Large intestine (tissue), 12 donors: ENCODE measurements at places on chromosomes 4 and X.

DNA sequence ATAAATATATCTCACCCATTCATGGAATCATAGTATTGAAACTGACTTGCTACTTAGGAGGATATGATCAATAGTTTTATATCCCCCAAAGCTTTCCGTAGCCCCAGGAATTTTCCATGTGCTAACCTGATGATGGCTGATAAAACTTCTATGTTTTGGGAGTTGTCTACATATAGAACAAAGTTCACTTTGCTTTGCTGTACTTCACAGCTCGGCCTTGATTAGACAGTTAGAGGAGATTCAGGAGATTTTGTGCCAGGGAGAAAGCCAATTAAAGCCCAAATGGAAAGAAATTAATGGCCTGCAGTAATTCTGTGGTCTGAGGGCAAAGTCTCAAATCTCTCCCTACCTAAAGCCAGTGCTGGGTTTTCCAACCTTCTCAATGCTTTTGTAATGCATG, 114.9 kb upstream of the SLC34A2 start:
- no peaks in the 10 kb centered on the region for H3K27me3 ChIP-seq
- H3K36me3 ChIP-seq, result no peaks in the 10 kb centered on the region
- peaks cover 5% of the 10 kb centered on the region for H3K4me1 ChIP-seq
- no peak overlapping the region for H3K27ac ChIP-seq
- H3K4me3 ChIP-seq, result no peak overlapping the region
- DNase-seq, result peak; percentile 31

DNA sequence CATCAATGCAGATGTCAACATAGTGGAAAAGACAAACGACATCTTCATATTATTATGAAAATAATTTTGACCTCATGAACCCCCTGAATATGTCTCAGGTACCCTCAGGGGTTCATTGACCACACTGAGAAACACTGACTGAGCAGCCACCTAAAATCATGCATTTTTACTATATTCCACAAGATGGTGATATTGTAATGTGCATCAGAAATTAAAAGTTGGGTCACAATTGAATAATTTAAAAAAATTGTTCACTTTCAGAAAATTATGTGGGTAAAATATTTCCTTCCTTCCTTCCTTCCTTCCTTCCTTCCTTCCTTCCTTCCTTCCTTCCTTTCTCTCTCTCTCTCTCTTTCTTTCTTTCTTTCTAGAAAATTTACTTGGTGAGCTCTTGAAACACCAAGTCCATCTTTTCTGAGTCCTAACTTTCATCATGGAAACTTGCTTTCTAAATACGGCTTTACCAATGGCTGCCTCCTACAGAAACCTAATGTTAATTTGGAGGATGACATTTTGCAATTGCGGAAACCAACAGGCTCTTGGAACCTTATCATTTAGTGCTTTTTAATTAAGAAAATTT, 103.6 kb downstream of the RTL3 start:
- H3K27ac ChIP-seq, result no peak overlapping the region
- DNase-seq, result no peak
- H3K4me1 ChIP-seq, result no peaks in the 10 kb centered on the region
- no peaks in the 10 kb centered on the region for H3K27me3 ChIP-seq
- no peak overlapping the region for H3K4me3 ChIP-seq

GRCh38 chr4:128596853-128597252, 212.6 kb upstream of the JADE1 start:
- H3K36me3 ChIP-seq, result no peaks in the 10 kb centered on the region
- no peak for DNase-seq
- no peak overlapping the region for H3K4me3 ChIP-seq
- H3K4me1 ChIP-seq, result peaks cover 22% of the 10 kb centered on the region
- no peak overlapping the region for H3K27ac ChIP-seq

DNA sequence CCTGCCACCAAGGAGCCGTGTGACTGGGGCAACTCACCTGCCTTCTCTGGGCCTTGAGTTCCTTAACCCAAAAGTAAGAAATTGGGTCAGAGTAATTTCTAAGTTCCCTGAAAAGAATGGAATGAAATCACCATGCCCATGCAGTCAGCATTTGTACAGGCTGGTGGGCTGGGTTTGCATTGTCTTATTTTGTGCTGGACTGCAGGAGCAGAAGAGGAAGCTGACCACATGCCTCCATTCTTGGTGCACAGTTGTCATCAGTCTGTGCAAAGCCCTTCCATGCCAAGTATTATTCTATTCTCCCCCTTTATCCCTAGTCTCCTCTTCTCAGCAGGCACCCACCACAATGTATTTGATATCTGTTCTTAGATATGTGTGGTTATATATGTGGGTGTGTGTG, 56.3 kb downstream of the FHDC1 start:
- no peaks in the 10 kb centered on the region for H3K36me3 ChIP-seq
- DNase-seq, result no peak
- no peaks in the 10 kb centered on the region for H3K27me3 ChIP-seq

DNA sequence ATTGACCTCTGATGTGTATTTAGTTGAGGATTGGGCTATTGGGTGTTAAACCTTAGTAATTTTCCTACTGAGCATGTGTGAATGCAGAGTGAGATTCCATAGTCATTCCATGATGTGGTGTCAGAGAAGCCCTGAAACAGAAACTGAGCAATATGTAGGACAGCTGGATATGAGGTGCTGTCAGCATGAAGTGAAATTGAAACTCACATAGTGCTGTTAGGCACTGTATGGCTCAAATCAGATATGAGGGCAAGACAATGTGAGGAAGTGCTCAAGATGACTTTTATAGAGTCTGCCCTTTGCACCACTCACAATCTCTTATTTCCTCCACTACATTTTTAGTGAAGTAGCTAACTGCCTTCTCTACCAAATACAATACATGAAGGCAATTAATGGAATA, 188.3 kb downstream of the SH3BGRL start:
- no peaks in the 10 kb centered on the region for H3K36me3 ChIP-seq
- H3K27me3 ChIP-seq, result no peaks in the 10 kb centered on the region
- no peak overlapping the region for H3K27ac ChIP-seq
- no peak overlapping the region for H3K4me3 ChIP-seq
- peak; percentile 19 for DNase-seq
- H3K4me1 ChIP-seq, result no peaks in the 10 kb centered on the region

DNA sequence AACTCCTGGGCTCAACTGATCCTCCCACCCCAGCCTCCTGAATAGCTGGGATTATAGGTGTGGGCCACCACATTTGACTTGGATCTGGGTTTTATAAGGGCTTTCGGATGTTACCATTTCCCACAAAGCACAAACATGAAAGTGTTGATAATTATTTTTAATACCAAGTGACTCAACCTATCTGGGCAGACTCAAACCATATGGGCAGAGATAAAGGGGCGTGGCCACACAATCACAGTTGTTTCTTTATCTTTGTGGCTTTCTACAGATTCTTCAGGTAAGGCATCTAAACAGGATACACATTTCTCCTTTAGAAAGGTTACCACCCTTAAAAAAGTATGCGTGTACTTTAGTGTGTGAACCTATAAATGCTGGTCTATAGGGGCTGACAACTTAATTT, 122.5 kb downstream of the ZNF827 start:
- no peak for DNase-seq
- no peak overlapping the region for H3K4me3 ChIP-seq
- H3K4me1 ChIP-seq, result no peaks in the 10 kb centered on the region
- H3K36me3 ChIP-seq, result peaks cover 62% of the 10 kb centered on the region
- H3K27ac ChIP-seq, result no peak overlapping the region

GRCh38 chrX:43745938-43746721, 90.0 kb downstream of the MAOA start:
- peak overlapping the region; percentile 77 for H3K27ac ChIP-seq
- no peaks in the 10 kb centered on the region for H3K27me3 ChIP-seq
- H3K36me3 ChIP-seq, result peaks cover 20% of the 10 kb centered on the region

DNA sequence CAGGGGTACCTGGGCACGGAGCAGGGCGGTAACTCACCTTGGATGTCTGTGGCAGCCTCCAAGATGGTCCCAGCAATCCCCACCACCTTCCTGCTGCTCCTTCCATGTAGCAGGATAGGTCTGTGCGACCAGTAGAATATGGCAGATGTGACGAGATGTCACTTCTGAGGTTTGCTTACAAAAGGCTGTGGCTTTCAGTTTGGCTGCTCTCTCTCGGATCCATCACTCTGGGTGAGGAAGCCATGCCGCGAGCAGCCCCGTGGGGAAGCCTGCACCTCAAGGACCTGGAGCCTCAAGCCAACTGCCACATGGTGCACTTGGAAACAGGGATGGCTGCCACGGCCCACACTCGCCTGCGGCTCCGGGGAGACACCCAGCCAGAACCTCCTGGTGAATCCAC, 37.6 kb downstream of the WFS1 start:
- no peak for DNase-seq
- no peaks in the 10 kb centered on the region for H3K4me1 ChIP-seq
- no peak overlapping the region for H3K4me3 ChIP-seq

- no peak overlapping the region for H3K4me3 ChIP-seq
- DNase-seq, result no peak
- no peaks in the 10 kb centered on the region for H3K36me3 ChIP-seq
- H3K27me3 ChIP-seq, result no peaks in the 10 kb centered on the region
- H3K4me1 ChIP-seq, result no peaks in the 10 kb centered on the region
- no peak overlapping the region for H3K27ac ChIP-seq
These were observed 87.7 kb upstream of the MAGEA4 start for GRCh38 chrX:151825007-151825406.

DNA sequence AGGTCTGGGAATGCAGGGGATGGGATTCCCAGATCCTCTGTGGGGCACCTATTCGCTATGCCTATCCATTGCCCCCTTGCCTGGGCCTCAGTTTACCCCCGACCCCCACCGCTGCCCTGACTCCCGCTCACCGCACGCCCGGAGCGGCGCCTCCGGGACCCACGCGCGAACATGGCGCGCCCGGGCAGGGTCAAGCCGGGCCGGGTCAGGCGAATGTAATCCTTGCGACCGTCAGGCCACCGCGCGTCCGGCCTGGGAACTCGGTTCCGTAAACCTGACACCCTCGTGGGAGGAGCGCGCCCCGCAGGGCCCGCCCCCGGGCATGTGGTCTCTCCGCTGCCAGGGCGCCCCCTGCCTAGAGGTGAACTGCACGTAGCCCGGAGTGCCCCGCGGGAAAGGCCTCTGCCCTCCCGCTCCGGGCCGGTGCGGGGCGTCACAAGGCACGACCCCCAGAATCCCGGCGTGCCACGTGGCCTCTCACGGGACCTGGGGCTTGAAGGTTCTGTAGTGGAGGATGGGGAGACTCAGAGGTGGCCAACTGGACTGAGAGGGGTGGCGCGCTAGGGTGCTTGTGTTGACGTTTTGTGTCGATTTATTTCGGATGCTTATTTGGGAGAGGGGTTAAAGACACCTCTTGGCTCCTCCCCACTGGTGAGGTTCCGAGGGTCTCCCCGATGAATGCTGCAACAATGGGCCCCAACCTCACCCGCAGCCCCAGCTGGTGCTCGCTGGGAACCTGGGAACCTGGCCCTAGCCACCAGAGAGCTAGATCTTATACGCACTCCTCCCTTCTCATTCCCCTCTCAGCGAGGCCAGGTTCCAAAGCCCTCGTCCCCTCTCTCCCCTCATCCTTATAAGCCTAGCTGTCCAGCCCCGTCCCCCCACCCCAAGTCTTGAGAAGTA, at the start of gene PRICKLE3:
Gene PRICKLE3, minus strand, starts transcription at position 249 of the 903 bp plus-strand sequence. Its CDS starts 76 bp downstream, at position 173.
- no peaks in the 10 kb centered on the region for H3K27me3 ChIP-seq
- peak within 1 kb of the TSS; percentile 24 for H3K27ac ChIP-seq
- peak within 1 kb of the TSS; percentile 68 for H3K4me3 ChIP-seq
- peaks cover 4% of the 10 kb centered on the region for H3K36me3 ChIP-seq

- H3K4me1 ChIP-seq, result no peaks in the 10 kb centered on the region
- no peak overlapping the region for H3K27ac ChIP-seq
- no peaks in the 10 kb centered on the region for H3K36me3 ChIP-seq
- H3K4me3 ChIP-seq, result no peak overlapping the region
- no peak for DNase-seq
These were observed 96.1 kb upstream of the FAM9A start for GRCh38 chrX:8897259-8897658.

DNA sequence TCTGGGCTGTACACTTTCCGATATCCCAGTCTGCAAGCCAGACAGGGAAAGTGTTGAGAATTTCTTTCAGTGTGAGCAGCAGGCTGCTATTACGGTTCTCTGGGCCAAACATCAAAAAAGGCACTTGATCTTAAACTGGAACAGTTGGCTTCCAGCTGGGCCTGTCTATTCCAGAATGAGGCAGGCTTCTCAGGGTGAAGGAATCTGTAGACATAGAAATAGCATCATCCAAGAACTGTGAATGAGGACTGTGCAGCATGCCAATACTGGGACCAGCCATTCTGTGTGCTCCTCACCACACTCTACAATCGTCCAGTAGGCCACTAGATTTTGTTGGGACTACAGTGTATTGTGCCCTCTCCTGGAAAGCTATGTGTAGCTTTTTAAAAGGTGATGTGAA, 31.1 kb downstream of the ART3 start:
- H3K4me1 ChIP-seq, result no peaks in the 10 kb centered on the region
- DNase-seq, result no peak
- H3K36me3 ChIP-seq, result no peaks in the 10 kb centered on the region
- H3K4me3 ChIP-seq, result no peak overlapping the region

- peak overlapping the region; percentile 99 for H3K4me3 ChIP-seq
- no peak for DNase-seq
- H3K36me3 ChIP-seq, result no peaks in the 10 kb centered on the region
- H3K27me3 ChIP-seq, result no peaks in the 10 kb centered on the region
- peak overlapping the region; percentile 100 for H3K27ac ChIP-seq
- peaks cover 12% of the 10 kb centered on the region for H3K4me1 ChIP-seq
These were observed 2.0 kb downstream of the USP9X start for GRCh38 chrX:41087201-41087600.

- no peaks in the 10 kb centered on the region for H3K4me1 ChIP-seq
- no peak overlapping the region for H3K27ac ChIP-seq
- no peaks in the 10 kb centered on the region for H3K36me3 ChIP-seq
These were observed 236.9 kb downstream of the AR start for GRCh38 chrX:67780694-67781109.

GRCh38 chrX:142186103-142186502, 19.0 kb downstream of the MAGEC2 start:
- H3K4me1 ChIP-seq, result no peaks in the 10 kb centered on the region
- H3K4me3 ChIP-seq, result no peak overlapping the region
- H3K27ac ChIP-seq, result no peak overlapping the region
- no peak for DNase-seq
- no peaks in the 10 kb centered on the region for H3K27me3 ChIP-seq
- no peaks in the 10 kb centered on the region for H3K36me3 ChIP-seq

DNA sequence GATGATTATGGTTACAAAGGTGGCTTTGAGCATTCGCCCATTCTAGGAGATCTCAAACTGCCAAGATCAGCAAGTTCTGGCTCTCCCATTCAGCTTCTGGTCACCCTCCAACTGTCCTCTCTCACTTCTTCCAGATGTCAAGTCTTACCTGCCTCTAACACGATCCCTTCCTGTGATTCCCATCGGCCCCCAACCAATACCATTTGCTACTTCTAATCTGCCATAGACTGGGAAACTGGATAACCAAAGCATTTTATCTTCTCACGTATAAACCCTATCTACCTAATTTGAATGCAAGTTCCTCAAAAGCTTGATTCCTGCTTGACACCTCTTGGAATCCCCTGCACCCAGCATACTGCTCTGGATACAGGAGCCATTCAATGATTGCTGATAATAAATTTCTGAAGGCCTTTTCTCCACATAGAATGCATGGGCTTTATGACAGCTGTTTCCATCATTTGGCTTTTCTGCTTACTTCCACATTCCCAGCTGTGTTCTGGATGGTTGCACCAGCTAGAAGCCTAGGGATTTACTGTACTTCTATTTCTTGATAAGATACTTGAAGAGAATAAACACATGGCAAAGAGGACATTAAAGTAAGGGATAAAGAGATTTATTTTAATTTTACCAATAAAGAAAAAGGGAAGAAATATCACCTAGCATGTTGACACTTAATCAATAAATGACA, 9.6 kb downstream of the GPC4 start:
- H3K27me3 ChIP-seq, result no peaks in the 10 kb centered on the region
- no peak overlapping the region for H3K4me3 ChIP-seq
- no peak for DNase-seq
- no peaks in the 10 kb centered on the region for H3K36me3 ChIP-seq
- no peak overlapping the region for H3K27ac ChIP-seq
